Ureter (tissue), 1 donor: ENCODE measurements at places on chromosomes 4 and X. TPM values are rescaled to one million over a fixed set of nuclear protein-coding genes. Genes with fewer than 3 reads are reported as not detected.

MAGEE2 gene
- total RNA-seq: not detected

EDA gene
- total RNA-seq: 4.8 TPM

CPZ gene
- total RNA-seq: 7.4 TPM

LRIT3 gene
- 0.65 TPM for total RNA-seq

NDNF gene
- total RNA-seq: 26.3 TPM

PNMA6A gene
- total RNA-seq: 0.55 TPM

SMIM10L2A gene
- total RNA-seq: 1.1 TPM

NCAPG gene
- 0.94 TPM for total RNA-seq

GPRASP1 gene
- 16.8 TPM for total RNA-seq

DCHS2 gene
- 1.8 TPM for total RNA-seq

DNA sequence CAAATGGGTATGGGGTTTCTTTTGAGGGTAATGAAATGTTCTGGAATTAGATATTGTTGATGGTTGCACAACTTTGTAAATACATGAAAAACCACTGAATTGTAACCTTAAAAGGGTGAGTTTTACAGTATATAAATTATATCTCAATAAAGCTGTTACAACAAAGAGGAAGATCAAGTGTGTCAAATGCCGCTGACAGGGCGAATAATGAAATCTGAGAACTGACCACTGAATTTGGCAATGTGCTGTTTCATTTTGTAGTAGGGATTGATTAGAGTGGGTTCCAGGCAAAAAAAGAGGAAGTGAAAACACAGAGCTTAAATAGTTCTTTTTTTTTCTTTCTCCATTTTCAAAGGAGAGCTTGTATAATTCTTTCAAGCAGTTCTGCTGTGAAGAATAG, 161.1 kb upstream of the NAP1L5 start:
- DNase-seq: no peak

DNA sequence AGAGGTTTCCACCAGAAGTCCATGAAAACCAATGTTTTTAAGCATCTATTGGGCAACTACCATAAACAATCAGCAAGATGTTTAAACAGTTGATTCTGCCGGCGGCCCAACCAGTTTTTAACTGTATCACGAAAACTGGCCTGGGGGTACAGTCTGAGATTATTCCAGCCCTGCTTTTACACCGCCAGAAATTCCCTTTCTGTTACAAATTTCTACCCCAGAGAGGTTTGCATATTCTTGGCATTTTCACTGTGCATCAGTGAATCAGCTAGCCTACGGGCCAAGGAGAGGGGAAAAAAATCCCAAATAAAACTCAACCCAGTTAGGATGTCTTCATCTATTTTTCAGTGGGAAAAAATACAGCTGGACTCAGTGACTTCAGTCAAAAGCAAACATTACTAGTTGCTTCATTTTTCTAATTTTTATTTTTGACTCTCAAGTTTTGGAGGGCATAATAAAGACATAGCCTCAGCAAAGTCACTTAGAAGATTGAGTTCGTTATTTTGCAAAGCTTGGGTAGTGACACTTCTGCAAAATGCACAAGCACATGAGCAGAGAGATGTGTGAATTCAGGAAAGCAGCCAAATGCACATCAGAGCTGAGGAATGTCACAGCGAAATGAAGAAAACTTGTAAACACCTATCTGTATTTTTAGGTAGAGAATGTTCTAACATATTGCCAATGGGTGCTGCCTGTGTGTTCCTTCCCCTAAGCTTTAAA, 167.8 kb upstream of the GK2 start:
- no peak for DNase-seq

GRCh38 chr4:155532373-155533085, 134.1 kb upstream of the GUCY1A1 start:
- no peak for DNase-seq

DNA sequence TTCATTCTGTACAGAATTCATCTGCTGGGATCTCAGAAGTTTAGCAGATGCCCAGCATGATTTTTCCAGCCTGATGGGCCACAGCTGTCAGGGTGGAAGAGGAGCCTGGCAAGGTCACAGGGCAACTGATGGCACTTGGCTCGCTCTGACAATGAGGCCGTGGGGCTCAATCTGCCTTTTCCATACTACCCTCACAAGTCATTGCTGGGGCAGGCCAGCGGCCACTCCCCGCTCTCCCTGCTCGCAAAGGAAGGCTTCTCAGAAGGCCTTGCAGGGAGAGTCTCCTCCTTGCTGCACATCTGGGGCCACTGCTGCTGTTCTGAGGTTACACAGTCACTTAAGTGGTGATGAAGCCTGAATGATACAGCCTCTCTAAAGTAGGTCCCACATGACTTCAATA, 349.1 kb downstream of the NR3C2 start:
- no peak for DNase-seq

- DNase-seq: no peak
Measured at GRCh38 chr4:38169524-38169923, 209.3 kb downstream of the PTTG2 start.

- no peak for DNase-seq
Measured at GRCh38 chr4:11415409-11416070, 13.2 kb downstream of the HS3ST1 start.

GRCh38 chrX:78493180-78493579, 165.8 kb upstream of the CYSLTR1 start:
- no peak for DNase-seq

DNA sequence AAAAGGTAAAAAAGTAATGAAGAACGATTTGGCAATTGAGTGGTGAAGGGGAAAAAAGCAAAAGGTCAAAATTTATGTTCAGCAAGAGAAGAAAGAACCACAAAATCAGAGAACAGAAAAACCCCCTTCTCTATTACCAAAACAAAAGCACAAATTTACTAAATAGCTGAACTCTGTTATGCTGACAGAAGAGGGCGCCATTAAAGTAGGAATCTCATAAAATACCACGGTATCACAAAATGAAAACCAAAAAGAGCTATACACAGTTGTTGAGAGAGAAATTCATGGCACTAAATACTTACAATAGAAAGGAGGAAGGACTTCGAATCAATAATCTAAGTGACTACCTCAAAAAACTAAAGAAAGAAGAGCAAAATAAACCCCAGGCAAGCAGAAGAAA, 69.6 kb upstream of the CXorf66 start:
- DNase-seq: no peak

DNA sequence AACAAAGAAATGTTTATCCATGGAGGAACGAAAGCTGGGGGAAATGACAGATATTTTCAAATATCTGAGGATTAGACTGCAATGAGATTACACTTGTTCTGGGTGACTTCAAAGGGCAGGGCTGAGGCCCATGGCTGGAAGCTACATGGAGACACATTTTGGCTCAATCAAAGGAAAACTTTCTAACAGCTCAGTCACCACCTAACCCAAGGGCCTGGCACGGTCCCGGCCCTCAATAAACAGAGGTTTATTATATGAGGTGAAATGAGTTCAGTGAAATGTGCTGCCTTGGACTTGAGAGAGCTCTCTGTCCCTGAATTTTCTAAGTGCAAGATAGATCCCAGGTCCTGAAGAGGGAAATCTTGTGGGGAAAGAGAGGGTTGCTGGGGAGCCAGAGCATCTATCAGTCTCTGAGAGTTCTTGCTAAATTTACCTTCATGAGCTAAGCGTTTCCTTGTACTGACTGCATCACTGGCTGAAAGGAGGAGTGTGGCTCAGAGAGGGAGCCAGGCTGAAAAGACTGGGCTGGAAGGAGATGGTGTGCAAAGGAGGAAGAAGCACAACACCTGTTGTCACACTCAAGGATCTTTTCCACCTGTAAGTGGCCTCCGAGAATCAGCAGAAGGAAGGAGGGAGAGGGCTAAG, 2.0 kb upstream of the RIPPLY1 start:
- no peak for DNase-seq

GRCh38 chr4:144954230-144954629, 143.8 kb downstream of the ANAPC10 start:
- no peak for DNase-seq

GRCh38 chr4:2800691-2801596, 8.1 kb downstream of the SH3BP2 start:
- DNase-seq: no peak

DNA sequence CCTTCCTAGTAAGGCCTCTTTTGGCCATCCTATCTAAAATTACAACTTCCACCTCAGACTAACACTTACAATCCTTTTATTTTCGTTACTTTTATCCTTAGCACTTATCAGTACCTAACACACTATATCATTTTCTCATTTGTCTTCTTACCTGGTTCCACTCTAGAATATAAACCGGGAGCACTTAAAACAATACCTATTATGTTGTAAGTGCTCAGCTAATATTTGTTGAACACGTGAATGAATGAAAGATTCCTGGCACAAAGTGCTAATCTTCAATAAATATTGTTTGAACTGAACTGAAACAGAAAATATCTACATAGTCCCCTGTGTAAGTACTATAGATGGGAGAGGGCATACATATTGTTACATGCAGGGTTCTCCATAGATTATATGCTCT, 14.4 kb downstream of the MGARP start:
- no peak for DNase-seq

GRCh38 chr4:99457270-99457669, 22.1 kb upstream of the ADH7 start:
- DNase-seq: no peak

DNA sequence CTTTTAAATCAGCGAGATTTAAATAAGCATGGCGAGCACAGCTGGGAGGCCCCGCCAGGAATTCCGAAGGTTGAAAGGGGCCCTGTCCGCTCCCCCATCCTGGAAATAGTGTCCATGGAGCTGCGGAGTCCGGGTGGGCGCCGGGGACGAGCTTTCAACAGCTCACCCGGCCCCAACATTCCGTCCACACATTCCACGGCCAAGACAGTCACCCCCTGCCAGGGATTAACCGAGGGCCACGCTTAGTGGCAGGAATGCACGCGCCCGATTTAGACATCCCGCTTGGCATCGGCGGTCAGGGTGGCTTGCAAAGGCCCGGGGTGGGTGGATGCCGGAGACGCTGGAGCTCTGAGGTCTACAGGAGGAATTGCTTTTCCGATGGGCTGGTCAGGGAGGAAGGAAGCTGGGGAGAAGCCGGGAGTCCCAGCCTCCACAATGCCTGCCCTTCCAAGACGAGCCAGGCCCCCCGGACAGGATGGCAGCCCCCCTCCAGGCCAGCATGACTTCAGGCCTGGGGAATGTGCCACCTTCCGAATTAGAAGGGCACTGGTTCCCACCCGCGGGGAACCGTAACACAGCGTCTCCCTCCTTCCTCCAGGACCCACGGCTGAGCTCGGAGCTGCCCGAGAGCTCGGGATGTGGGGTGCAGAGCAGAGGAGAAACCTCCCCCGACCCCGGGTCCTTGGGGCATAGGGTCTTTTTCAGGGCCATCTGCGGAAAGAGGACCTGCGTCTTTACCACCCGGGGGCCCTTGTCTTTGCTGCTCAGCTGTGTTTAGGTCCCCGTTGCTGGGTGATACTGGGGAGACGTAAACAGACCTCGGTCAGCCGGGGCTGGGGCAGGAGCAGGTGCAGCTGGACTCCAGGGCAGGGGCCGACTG, 26.9 kb upstream of the PPP2R3B start:
- DNase-seq: no peak

DNA sequence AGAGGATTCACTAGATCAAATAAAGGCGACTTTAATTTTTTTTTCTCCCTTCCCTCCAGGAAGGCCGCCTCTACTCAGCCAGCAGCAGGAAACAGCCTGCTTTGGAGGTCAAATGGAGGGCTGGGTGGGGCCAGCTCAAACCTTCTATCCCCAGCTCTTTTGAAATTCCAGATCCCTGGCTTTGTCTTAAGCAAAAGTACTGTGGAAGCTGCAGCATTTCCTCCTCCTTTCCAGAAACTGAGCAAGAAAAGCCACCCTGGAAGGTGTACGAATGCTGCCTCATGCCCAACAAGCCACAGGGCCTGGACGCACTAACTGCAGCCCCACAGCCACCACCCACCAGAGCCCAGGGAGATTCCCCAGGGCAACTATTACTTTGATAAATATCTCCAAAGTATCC, 55.1 kb upstream of the ZCCHC13 start:
- peak; percentile 43 for DNase-seq

DNA sequence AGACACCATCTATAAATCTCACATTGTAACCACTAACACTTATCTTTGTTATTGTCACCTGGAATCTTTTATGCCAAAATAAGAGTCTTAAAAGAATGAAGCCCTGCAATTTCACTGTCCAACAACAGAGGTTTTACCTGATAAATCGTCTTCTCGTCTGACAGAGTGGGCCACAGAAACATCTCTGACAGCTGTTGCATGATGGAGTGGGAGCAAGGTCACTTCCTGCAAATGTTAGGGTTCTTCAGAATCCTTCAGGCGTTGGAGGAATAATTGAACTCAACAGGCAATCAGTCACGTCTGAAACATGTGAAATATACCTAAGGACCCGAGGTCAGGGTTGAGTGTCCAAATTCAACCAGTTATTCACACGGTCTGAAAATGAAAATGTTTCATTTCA, 353.6 kb downstream of the TRIML1 start:
- no peak for DNase-seq

- DNase-seq: no peak
Measured at GRCh38 chrX:100584611-100585010, at the start of gene TNMD. TNMD (plus strand) TSS chrX:100584936; CDS start chrX:100585019, 83 bp downstream.
